ENCODE measurements at places on chromosomes 1 and 21.

DNA sequence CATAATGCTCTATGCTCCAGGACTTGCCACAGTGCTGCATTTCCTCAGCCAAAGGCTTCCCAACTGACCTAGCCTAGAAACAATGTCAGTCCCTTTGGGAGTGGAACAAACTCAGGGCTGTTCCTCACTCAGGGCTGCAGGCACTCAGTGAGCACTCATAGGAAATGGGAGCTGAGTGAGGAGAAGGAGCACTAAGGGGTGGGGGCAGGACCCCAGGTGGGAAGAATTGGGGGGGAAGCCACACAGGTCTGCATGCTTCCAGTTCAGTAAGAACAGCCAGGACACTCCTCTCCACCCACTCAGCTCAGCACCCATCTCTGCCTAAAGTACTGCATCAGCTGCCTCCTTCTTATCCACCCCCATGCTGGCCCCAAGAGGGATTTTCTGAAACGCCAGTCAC, 7.3 kb upstream of the SLC5A9 start:
- DNase-seq = no peak

- no peak for DNase-seq
These were observed 36.1 kb upstream of the PLPPR4 start for GRCh38 chr1:99228153-99228552.

- DNase-seq = no peak
These were observed 288.9 kb downstream of the TM2D1 start for GRCh38 chr1:61436016-61436415.

DNA sequence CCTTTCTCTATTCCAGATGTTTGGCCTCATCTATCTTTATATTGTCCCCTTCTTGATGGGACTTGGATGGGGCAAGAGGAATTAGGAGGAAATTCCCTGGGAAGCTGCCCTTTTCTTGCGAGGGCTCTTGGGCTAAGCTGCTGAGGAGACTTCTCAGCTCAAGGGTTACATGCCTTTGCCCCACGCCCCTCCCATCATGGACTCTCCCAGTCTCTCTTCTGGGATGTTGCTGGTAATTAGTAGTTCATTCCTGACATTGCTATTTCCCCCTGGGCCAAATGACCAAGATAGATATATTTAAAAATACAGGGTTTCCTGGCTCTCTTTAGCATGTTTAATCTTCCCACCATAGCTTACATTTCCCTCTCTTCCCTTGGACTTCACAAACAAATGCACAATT, 90.6 kb upstream of the RALGPS2 start:
- no peak for DNase-seq

DNA sequence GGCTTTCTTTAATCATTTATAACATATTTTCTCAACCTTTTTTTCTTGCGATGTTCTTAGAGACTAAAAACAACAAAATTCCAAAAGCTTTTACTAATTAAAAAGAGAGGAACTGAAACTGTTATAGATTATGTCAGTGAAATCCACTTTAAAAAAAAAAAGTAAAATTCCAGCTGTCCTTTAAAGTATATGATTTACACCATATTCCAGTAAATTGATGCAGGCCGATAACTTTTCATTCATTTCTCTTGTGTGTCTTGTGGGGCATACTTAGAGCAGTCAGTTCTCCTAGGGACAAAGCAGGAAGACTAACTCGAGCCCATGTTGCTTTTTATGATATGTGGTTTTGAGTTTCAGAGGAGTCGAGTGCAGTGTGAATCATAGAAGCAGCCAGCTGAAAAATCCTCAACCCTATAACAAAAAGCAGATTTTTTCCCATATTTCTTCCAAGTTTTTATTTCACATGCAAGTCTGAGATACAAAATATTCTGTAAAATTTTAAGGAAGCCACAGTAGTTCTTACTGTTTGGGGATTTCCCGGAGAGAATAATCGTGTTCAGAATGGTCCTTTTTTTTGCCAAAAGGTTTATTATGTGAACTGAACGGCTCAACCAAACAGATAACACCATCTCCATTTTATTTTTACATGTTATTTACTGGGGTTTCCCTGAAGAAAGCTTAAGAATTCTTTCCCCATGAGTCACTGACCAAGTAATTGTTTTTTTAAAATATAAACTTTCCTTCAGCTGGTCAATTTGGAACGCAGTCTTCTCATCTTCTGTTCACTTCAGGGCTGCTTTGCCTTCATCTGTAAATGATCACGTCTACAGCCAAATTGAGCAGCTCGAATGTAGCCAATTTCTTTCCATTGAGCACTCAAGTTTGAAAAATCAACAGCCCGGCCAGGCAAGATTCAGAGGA, 77.0 kb upstream of the C1orf105 start:
- no peak for DNase-seq

- no peak for DNase-seq
These were observed 166.9 kb downstream of the TNFSF18 start for GRCh38 chr1:172883844-172884243.

- DNase-seq = no peak
These were observed 107.5 kb downstream of the GDAP2 start for GRCh38 chr1:117821774-117822482.

DNA sequence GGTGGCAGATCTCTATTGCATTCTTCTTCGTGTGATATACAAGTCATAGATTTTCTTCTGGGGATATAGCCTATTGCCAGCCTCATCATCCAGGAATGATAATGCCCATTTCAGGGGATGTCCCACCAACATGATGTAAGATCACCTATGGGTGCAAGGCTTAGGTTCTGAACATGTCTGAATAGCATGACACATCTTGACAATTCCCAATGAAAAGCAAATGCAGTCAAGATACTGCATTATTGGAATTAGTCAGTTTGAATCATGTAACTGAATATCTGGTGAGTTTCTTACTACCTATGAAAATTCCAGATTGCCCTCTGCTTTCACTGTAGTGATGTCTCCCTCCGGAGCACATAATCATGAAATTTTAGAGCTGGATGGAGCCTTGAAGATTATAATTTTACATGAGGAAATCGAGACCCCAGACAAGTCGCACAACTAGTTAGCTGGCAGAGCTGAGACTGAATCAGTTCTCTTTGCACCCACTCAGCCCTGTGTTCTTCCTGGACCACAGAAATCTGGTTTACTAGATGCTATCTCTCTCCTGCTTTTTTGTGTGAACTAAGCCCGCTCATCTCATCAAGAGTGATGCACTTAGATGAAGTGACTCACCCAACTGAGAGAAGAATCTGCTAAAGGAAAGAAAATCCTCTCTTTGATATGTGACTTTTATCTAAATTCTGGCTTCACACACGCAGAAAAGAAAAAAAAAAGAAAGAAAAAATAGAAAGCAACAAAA, 65.0 kb downstream of the WDR64 start:
- DNase-seq = no peak

- no peak for DNase-seq
These were observed 37.5 kb upstream of the LAMC2 start for GRCh38 chr1:183148599-183148998.

DNA sequence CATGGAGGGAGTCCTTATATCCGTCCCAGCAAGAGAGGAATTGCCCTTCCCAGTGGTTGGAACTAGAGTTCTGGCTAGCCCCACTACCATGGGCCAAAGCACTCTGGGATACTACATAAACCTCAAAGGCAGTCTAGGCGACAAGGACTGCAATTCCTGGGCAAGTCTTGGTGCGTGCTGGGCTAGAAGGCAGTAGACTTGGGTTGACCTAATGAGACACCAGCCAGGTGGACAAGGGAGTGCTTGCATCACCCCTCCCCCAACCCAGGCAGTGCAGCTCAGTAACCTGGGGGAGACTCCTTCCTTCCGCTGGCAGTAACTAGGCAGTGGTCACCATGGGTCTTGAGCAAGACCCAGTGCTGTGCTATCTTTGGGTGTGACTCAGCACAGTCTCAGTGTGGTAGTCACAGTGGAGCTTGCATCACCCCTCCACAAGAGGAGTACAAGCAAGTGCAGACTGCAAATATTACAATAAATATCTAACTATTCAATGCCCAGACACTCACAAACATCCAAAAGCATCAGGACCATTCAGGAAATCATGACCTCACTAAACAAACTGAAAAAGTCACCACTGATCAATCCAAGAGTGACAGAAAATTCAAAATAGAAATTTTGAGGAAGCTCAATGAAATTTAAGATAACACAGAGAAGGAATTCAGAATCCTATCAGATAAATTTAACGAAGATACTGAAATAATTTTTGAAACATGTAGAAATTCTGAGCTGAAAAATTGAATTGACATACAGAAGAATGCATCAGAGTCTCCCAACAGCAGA, 84.7 kb upstream of the LYPLAL1 start:
- DNase-seq = no peak

GRCh38 chr1:26915204-26915842, 1.5 kb upstream of the NR0B2 start:
- DNase-seq = no peak

DNA sequence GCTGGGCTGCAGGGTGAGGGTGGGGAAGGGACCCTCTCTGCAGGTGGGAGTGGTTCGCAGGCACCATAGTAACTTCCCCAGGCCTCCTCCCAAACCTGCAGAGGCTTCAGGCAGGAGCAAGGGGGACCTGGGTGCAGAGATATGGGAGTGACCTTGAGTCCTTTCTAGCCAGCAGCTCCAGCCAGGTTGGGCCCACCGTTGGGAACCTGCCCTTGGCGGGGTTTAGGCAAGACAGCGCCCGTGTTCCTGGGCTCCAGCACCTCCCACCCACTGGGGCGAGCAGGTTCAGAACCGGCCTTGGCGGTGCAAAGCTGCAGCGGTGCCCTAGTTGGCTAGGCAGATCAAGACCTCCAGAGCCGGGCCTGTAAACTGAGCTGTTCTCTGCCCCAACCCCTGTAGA, 2.2 kb upstream of the PRDM16 start:
- no peak for DNase-seq

All from stimulated activated CD8-positive, alpha-beta memory T cell treated with anti-CD3 and anti-CD28 coated beads, Interleukin-2, amount 100 ng/mL, for 1 hour (primary cell).